M059J (cell line): ENCODE measurements at places on chromosomes 2 and 18. TPM values are rescaled to one million over a fixed set of nuclear protein-coding genes. Genes with fewer than 3 reads are reported as not detected.
A peak's percentile ranks its signal among the peaks of the same experiment; 100 is the strongest.

DNA sequence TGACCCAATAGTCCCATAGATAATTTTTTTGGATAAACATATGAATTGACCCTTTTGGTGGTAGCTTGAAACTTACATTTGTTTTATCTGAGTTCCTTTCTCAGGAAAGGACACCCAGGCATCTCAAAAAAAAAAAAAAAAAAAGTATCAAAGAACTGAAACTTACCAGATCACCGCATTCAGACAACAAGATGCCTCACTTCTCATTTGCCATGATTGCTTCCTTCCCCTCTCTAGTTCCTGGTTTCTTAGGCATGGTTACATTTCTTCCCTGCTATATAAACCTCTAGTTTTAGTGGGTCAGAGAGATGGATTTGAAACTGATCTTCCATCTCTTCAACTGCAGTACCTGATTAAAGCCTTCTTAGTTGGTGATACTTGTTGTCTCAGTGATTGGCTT lies 240.1 kb downstream of the ACKR3 start:
- DNase-seq = no peak

DNA sequence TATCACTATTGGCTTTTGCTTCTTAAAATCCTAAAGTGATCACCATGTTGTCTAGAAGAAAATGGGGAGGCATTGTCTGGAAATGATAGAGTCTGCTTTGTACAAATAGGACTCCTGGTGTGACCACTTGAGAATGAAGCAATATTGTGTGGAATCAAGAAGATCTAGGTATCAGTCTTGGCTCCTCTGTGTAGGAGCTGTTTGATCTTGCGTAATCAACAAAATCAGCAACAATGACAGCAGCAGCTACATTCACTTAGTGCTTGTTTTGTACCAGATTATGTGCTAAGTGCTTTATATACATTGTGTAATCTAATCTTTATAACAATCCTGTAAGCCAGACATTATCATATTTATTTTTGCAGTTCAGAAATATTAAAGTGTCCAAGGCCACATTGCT lies 17.8 kb downstream of the NCOA1 start:
- no peak for DNase-seq

- DNase-seq = no peak
Observed at GRCh38 chr18:23240609-23240930, 105.3 kb downstream of the CABLES1 start.

DNA sequence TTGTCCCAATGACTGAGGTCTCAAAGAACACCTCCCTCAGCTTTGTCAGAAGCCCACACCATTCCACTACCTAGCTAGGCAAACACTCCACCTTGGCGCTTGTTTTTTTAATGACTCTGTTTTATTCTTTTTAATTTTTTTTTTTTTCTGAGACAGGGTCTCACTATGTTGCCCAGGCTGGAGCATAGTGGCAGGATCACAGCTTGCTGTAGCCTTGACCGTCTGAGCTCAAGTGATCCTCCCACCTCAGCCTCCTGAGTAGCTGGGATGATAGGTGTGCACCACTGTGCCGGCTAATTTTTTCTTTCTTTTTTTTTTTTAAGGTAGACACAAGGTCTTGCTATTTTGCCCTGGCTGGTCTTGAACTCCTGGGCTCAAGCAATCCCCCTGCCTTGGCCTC lies 101.9 kb downstream of the SLC25A12 start:
- DNase-seq = no peak

- DNase-seq = no peak
Observed at GRCh38 chr2:48345176-48345575, 184.8 kb upstream of the STON1 start.

GRCh38 chr18:23412351-23412964 lies 40.6 kb upstream of the RIOK3 start:
- no peak for DNase-seq

- no peak for DNase-seq
Observed at GRCh38 chr2:30222031-30222430, 9.3 kb upstream of the LBH start.

DNA sequence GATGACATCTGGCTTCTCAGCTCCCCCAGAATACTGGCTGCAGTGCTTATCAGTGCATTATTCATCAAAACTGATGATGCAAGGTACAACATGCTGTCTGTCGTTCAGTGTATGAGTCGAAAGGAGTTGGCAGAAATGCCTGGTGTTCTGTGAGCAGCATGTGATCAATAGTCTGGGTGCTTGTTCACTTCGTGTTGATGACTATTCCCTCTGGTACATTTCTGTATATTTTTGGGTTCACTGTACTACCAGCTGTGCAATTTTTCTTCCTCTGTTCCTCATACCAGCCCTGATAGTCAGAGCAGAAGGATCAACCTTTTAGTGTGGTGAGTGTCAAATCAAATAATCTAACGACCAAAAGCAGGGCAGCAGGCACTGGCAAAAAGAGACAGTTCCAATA lies 59.0 kb upstream of the KLHL14 start:
- DNase-seq = no peak

DNA sequence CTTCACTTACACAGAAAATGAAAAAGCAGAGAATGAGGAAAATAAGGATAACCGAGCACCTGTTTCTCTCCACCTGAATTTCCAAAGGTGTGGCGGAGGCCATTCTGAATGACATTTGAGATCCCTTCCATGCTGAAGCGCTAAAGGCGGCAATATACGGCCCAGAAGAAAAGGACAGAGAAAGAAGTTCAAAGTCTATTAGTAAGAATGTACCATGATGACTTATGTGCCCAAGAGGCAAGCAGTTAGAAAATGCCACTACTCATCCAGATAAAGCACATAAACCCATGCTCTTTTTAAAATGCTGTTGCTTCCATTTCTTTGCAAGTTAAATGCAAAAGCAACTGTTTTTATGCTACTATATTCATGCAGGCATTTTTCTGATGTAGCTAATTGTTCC lies 37.2 kb downstream of the FEZ2 start:
- DNase-seq = no peak

DNA sequence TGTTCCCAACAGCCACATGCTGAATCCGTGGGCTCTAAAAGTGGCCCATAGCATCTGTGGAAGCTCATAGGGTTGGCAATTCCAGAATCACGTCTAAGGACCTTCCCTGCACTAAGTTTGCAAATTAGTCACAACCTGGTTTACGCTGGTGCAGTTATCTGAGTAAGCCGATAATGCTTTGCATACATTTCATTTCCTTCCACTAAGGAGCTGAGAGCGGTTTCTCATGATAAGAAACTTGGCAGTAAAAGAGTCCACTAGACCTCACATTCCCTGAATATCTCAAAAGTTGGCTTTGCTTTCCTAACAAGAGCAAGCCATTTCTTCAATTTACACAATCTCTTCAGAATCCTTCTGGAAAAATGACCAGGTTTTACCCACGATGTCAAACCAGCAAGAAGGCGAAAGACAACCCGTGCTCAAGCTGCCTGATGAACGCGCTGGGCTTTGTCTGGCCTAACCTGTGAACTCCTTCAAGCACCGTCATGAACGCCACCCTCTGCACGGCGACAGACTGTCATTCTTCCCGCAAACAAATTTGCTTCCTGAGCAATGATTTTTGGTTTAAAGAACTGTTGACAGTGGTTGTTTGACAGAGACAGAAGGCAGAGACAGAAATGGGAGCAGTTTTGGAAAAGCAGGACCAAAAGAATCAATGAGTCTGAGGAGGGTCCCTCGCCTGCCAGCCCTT lies 73.0 kb upstream of the COPS8 start:
- DNase-seq = no peak

DNA sequence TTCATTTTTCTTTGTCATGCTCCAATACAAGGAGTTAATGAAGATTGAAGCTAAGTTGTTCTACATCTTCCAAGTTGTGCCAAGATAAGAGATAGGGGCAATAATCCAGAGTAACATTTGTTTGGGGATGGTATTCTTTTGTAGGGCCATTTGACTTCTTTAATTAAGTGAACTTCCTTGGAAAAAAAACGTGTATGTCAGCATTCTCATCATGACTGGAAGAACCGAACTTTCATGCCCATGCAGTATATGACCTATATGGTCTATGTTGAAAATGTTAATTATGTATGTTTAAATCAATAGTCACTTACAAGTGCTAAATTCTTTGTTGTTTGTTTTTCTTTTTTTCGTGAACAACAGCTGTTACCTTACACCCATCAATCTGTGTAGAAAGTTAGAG lies 319.5 kb upstream of the LRRTM1 start:
- no peak for DNase-seq

DNA sequence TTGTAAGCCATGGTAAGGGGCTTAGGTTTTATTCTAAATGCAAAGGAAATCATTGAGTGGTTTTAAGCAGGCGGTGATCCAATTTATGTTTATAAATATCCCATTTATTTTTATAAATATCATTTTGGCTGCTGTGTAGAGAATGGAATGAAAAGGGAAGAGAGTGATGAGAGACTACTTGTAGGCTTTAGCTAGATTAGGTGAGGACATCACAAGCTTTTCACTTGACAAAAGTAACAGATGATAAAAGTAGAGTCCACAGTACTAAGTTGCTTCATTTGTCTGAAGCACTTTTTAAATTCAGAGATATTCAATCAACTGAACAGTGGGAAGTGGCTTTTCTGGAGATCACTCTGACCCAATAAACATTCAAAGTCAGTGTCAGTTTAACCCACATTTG lies 65.4 kb upstream of the FSHR start:
- DNase-seq = no peak

GRCh38 chr2:148534416-148535204 lies 109.9 kb upstream of the EPC2 start:
- DNase-seq = no peak

DNA sequence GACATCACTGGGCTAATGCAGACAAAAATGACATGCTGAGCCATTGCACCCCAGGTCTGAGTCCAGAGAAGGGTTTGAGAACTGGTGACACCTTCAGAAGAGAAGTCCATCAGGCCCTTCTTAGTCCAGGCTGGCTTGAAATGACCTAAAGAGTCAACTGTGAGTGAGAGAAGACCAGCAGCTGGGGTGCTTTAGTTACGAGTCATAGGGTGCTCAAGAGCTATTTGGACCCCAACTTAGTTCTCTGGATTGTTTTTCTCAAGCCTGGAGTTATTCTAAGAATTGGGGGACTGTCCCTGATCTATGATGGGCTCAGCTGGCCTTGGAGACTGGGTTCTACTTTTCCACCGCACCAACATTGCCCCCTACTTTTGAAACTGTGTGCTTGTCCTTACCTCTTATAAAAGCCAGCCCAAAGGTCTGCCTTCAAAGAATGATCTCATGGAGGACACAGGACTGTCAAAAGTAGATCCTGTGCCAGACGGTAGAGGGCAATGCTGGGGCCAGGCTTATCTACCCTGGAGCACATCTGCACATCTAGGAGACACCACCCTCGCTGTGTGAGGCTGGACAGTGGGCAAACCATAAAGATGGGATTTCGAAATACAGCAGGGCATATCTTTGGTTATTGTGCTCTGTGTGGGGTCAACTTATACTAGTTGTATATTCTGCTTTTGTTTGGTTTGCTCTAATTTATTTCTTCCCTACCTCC lies 333.0 kb upstream of the SLC14A2 start:
- DNase-seq = peak; percentile 9

DNA sequence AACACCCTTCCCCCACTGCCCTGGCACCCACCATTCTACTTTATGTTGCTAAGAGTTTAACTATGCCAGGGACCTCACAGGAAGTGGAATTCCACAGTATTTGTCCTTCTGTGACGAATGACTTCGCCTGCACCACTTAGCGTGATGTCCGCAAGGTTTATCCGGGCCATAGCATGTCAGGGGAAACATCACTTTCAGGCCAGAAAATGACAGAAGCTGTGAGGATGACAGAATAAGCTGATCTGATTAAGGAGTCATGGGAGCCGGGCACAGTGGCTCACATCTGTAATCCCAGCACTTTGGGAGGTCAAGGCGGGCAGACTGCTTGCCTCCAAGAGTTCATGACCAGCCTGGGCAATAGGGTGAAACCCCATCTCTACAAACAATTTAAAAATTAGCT lies 248.8 kb downstream of the EIPR1 start:
- no peak for DNase-seq

- peak; percentile 6 for DNase-seq
Observed at GRCh38 chr2:121362774-121363173, 77.8 kb upstream of the TFCP2L1 start.

DNA sequence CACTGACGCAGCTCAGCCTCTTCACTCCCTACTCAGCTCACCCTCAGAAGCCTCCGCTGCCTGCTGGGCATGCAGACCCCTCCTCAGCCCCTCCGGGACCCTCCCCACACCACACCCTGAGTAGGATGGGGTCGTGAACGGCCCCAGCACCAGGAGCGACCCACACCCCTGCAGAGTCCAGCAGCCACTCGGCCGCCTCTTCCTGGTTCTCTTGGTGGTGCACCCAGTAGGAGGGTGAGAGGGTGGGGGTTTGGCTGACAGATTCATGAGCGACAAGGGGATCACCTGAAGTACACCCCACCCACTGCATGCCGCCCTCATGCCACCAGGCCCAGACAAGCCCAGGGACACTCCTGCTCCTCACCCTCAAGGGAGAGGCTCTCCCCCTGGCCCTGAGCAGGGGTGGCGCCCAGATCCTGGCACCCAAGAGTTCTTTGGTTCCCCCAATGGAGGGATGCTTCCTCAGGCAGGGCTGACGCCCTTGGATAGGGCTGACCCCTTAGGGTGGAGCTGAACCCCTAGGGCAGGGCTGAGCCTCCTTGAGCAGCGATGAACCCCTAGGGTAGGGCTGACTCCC lies 76.6 kb upstream of the GPC1 start:
- no peak for DNase-seq

DNA sequence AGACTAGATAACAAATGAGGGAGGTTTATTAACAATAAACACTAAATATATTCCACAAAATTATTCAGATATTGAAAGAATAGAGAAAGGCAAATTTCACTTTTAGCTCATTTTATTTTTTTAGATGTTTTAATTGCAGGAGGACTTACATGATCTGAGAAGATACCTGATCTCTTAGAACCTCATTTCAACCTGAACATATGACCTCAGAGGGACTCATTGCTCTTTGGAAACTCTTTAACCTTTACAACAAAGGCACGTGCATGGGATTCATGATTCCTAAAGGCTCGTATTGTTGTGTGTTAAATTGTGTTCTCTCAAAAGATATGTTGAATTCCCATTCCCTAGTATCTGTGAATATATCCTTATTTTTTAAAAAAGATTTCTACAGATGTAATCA lies 35.7 kb upstream of the ITGA4 start:
- no peak for DNase-seq

- peak; percentile 95 for DNase-seq
Observed at GRCh38 chr2:232901736-232902578, 31.9 kb downstream of the SNORC start.

FAM98A gene
- 14.9 and 28.3 TPM in 2 replicates for total RNA-seq

MTCL1 gene
- total RNA-seq = 16.0 and 28.2 TPM in 2 replicates

ST8SIA3 gene
- total RNA-seq = not detected in 2 replicates

GAD1 gene
- total RNA-seq = 3.0 and 3.6 TPM in 2 replicates

SPEG gene
- 9.8 and 13.9 TPM in 2 replicates for total RNA-seq

ABHD1 gene
- total RNA-seq = 0.12 TPM in 1 of 2 replicates, not detected in the other

RGPD8 gene
- total RNA-seq = 0.49 and 1.4 TPM in 2 replicates

DES gene
- total RNA-seq = 0.37 TPM in 1 of 2 replicates, not detected in the other
